ENCODE measurements at places on chromosomes 12 and 14.

DNA sequence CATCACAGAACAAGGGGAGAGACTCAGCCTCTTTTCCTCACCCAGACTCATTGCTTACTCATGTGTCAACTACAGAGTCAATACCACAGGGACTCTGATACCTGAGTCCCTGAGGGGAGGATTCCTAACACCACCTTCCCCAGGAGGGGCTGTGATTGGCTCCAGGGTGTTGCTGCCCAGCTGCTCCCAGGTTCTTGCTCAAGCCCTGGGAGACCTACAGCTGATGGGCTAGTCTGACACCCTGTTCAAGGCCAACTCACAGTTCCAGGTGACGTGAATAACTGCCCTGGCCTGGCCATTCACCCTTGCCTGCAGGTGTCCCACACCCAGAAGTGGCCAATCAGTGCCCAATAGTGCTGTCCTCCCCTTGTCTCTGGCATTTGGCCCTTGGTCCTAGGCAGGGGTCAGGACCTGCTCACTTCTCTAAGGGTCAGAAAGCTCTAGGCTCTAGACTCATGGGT, 8.6 kb downstream of the SPRYD4 start:
- no peak for DNase-seq

DNA sequence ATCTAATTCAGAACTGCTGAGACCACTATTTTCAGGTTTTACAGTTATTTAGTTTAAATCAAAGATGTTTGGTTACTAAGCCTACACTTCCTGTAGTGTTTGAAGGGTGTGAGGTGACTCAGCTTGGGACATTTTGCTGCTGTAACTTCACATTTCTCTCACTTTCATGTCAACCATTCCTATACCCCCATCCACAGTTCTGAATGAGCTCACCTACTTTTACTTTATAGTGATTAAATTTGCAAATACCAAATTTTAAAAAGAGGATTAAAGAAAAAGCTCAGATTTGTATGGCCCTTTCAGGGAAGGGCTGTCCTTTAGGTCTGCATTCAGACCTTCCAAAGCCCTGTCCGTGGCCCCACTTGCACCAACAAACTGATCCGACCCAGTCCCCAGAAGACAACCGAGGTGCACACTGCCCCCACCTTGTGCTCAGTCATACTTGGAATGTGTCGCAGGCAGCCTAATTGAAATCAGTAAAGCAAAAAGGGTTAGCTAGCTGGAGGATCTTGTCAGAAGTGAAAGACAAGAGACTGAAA, 174.4 kb downstream of the MON2 start:
- no peak for DNase-seq

- no peak for DNase-seq
These were observed 20.5 kb upstream of the TMCC3 start for GRCh38 chr12:94670898-94671297.

DNA sequence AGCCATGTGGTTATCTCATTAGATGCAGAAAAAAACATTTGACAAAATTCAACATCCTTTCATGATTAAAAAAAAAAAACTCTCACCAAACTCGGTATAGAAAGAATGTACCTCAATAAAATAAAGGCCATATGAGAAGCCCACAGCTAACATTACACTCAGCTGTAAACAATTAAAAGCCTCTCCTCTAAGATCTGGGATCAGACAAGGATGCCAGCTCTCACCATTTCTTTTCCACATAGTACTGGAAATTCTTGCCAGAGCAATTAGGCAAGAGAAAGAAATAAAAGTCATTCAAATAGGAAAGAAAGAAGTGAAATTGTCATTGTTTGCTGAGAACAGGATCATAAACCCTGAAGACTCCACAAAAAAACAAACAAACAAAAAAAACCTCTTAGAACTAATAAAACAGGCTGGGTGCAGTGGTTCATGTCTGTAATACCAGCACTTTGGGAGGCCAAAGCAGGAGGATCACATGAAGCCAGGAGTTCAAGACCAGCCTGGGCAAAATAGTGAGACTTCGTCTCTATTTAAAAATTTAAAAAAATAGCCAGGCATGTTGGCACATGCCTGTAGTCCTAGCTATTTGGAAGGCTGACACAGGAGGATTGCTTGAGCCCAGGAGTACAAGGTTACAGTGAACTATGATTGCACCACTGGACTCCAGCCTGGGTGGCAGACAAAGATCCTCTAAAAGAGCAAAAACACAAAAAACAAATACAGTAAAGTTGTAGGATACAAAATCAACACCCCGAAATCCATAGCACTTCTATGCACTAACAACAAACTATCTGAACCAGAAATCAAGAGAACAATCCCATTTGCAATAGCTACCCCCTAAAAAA, 114.4 kb downstream of the FOXA1 start:
- no peak for DNase-seq

DNA sequence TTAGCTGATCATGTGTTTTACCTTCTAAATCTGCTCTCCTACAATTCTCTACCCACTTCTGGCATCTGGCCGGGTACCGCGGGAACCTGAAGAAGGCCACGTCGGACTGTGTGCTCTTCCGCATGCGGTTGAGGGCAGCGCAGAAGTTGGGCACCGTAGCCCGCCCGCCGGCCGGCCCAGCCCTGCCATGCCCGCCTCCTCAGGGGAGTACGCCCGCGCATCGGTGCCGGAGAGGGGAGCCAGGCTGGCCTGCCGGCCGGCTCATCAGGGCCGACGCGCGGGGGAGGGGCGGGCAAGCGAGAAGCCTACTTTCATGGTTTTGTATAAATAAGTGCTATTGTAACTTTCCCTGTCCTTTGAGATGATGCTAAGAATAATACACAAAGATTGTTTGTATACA, 19.9 kb upstream of the ADAMTS20 start:
- DNase-seq = no peak

DNA sequence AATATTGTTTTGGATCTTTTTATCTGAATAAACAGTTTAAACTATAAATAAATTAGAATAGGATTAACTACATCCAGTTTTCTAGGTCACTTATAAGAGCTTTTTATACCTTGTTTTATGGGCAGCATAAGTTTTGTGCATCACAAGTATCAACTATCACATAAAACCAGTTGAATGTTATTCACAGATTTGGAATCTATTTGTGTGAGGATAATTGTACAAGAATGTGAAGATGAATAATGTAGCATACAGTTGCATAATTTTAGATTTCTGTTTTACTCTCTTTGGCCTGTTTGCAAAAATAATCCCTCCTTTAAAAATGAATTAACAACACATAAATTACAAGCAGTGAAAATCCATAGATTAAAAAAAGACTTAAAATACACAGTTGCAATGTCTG, 88.8 kb downstream of the SCFD1 start:
- no peak for DNase-seq

DNA sequence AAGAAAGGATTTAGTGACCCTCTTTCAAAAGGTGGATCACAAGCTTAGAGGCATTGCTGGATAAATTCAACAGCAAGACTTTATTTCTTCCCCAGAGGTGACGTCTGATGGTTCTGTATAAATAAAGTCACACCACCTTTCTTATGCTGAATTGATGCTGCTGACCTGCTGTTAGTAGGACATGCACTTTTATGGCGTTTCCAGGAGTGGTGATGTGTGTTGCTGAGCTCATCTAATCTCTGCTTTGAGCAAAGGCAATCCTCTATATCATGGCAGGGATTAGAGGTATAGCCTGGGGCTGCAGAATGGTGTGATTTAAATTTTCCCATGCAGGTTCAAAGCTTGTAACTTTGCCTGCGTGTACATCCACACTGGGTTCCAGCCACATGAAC, 94.9 kb downstream of the ETV6 start:
- no peak for DNase-seq

GRCh38 chr12:66341126-66341525, 38.8 kb downstream of the HELB start:
- DNase-seq = no peak

DNA sequence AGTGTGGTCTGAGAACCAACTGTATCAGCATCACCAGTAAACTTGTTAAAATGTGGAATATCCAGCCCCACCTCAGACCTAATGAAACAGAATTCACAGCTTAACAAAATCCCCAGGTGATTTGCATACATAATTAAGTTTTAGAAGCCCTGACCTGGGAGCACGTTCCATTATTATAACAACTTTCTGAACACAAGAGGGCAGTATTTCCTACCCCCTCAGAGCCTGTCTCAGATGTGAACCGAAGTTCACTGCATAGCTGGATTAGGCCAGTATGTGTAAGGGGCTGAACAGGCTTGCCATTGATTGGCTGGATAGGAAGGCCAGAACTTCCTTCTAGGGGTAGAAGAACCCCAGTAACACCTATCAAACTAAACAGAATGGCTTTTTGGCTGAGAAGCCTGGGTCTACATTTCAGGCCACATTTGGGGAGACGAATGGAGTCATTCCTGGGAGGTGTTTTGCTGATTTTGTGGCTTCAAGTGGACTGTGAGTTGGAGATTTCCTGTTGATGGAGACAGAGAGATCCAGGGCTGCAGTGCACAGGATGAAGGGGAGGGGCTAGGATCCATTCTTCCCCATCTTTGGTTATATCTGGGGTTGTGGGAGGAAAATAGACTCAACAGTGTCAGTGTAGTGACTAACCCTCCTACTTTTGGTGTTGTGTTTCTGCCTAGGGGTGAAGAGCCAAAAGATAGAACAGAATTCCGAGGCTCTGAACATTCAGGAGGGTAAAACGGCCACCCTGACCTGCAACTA, 94.7 kb upstream of the OR4E1 start:
- DNase-seq = peak; percentile 39

DNA sequence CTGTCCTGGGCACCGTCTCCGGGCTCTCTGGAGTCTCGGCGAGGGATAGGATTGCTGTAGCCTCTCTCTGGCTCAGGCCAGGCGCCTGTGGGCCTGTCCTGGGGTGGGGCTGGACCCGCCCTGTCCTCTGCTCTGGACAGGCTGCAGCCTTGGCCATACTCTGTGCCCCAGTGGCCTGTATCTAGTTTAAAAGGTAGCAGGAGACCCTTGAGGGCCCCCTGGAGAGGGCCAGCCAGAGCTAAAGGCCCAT, 1.8 kb downstream of the KIF26A start:
- no peak for DNase-seq

GRCh38 chr12:100827901-100828520, 33.4 kb downstream of the ANO4 start:
- DNase-seq = peak; percentile 32

DNA sequence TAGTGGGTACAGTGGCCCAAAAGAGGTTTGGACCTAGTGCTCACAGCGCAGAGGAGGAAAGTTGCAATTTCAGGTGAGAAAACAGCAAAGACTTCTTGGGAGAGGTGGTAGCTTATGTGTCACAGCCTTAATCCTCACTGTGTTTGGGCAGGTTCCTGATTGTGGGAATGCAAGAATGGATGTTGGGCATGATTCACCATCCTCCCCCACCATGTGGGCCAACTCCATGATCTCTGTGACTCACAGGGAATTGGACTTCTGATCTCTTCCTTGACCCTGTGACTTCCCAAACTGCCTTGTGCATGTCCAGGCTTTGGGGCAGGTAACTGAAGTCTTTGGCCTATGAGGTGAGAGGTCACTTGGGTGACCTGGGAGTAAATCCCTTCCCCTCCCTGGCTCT, 1.8 kb upstream of the CHST11 start:
- DNase-seq = no peak

DNA sequence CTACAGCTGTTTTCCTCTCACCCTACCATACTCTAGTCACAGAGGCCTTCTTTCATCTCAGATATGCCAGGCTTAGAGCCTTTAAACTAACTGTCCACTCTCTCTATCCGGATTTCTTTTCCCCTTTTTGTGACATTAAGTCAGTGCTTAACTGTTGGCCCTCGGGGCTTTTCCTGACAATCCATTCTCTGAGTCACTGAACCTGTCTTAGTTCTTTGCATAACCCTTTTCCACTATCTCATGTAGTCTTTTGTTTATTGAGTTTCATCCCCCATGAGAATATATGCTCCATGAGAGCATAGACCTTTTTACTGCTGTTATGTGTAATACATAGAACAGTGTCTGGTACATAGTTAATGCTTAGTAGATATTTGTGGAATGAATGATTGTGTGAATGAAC, 68.7 kb downstream of the PLEKHA5 start:
- no peak for DNase-seq

DNA sequence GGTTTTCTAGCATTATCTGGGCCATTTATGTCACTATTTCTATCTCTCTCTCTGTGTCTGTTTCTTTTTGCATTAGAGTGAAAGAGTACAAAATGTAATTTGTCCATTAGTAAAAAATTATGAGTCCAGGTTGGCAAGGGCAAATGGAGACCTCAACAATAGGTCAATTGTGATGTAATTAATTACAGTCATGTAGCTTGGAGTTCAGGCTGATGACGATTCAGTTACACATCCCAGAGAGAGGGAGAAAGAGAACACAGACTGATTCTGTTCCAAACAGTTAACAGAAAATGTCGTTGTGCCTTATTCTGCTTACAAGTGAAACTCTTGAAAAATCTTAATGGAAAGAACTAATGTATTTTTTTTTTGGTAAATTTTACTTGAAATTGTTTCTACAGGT, 83.3 kb downstream of the ATXN7L3B start:
- no peak for DNase-seq

DNA sequence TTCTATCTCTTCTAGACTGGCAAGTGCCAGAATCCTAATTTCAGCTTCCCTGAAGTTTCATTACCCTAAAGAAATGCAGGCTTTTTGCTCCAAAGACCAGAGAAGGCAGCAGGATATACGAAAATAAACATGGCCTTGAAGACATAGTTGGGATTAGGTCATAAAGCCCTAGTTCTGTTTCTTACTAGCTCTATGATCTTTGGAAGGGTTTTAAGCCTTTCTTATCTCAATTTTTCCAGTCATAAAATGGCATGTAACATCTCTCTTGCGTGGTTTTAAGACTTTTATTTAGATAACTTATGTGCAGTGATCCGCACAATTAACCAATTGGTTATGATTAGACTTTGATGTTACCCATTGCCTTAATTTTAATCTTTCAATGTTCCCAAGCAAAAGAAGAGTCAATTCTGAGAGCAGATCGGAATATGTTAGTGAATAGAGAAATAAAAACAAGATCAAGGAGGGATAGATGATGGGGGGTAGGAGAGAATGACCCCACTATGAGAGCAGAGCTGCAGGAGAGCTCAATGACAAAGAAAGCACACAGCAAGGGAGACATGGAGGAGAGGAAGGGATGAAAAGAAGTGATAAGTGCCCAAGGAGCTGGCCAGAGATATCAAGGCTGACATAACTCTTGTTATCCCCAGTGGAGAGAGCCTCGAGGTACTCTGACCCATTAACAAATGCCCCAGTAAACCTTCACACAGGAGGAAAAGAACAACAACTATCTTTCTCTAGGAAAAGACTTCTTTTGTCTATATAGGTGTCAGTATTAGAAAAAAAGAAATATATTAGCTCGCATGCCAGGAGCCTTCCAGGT, 53.0 kb upstream of the ANP32D start:
- DNase-seq = no peak

GRCh38 chr12:111024205-111024801, 103.9 kb upstream of the MYL2 start:
- DNase-seq = peak; percentile 30

- DNase-seq = no peak
These were observed 23.3 kb downstream of the INSM2 start for GRCh38 chr14:35557221-35557747.

DNA sequence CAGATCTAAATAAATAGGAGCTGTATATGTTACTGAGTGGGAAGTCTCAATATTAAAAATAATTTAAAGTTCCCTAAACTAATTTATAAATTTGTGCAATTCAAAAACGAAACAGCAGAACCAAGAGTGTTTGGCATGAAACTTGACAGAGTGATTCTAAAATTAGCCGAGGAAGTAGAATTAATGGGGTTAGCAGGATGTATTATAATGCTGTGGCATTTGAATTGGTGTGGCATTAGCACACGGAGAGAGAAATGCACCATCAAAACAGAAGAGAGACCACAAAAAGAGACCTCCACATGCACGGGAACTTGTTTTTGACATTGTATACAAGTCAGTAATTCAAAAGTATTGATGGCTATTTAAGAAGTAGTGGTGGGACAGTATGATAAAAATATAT, 366.0 kb upstream of the RGS6 start:
- DNase-seq = no peak
